ENCODE measurements at places on chromosomes 5 and 9.

GRCh38 chr9:112556497-112557442 is 70.1 kb downstream of the KIAA1958 start:
- no peak for DNase-seq

DNA sequence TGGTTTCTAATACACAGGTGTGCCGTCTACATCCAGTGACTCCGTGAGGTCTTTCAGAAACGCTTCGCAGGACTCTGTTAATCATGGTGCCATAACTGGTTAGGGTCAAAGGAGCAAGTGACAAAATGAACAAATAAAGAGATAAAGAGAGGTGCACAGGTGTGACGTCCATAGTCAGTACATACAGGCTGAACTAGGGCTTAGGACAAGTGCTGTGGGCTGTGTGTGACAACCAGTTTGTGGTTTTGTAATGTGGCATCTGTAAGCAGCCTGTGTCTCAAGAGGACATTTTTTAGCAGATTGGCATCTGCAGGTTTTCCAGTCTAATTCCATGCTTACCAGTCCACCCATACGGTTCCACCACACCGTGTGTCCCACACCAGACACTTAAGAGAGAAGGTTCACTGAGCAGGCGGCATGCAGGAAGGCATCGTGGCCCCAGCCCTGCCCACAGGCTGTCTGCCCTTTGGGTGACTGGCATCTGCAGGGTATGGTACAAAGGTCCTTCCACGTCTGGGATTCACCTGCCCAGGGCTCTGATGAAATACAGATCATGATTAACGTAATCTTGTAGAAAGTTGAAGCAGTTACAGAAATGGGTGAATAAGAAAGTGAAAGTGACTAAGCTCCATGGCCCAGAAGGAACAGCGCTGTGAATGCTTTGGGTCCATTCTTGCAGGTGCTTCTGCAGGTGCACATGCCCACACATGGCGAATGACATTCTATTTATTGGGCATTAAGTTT is 26.9 kb downstream of the SRD5A1 start:
- DNase-seq, result no peak

DNA sequence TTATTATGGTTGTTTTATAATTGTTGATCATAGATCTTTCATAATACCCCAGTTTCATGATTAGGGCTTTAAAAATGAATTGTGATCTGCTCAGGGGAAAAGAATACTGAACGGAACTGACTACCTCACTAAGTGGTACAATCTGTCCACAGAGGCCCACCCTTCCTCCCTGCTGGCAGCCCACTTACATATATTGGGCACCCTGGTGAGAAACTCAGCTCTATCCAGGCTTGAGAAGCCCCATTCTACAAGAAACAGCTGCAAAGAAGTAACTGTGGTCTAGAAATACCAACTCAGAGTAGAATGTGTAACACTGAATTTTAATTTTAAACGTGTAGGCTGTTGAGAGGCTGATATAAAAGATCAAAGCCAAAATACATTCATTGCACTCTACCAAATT is 46.9 kb downstream of the TSSK1B start:
- no peak for DNase-seq

DNA sequence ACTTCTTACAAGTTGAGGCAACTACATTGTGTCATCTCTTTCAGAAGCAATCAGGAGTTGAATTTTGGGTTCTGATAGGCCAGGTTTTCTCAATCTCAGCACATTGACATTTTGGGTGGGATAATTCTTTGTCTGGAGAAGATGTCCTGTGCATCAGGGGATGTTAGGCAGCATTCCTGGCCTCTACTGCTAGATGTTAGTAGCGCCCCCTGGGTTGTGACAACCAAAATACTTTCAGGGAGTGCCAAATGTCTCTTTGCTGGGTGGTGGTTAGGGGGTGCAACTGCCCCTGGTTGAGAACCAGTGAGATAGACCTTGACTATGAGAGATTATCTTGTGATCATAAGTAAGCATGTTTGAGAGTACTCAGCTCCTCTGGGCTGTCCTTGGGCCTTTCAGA is 164.3 kb upstream of the KLF9 start:
- no peak for DNase-seq

DNA sequence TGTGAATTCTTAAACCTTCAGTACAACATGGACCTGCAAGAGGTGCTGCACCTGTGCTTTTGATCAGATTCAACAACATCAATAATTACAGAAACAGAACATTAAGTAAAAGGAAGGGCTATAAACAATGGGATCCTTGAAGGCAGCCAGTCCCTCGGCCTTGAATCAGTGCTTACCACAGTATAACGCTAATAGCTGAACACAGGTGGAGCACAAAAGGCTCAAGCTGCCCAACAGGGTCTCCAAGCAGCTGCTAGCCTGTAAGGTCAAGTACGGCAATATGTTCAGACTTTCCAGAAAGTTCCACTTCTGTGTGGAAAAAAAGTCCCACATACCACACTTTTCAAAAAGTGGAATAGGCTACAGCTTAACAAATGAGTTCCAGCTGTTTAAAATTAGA is 61.9 kb upstream of the ITGA1 start:
- DNase-seq, result no peak

DNA sequence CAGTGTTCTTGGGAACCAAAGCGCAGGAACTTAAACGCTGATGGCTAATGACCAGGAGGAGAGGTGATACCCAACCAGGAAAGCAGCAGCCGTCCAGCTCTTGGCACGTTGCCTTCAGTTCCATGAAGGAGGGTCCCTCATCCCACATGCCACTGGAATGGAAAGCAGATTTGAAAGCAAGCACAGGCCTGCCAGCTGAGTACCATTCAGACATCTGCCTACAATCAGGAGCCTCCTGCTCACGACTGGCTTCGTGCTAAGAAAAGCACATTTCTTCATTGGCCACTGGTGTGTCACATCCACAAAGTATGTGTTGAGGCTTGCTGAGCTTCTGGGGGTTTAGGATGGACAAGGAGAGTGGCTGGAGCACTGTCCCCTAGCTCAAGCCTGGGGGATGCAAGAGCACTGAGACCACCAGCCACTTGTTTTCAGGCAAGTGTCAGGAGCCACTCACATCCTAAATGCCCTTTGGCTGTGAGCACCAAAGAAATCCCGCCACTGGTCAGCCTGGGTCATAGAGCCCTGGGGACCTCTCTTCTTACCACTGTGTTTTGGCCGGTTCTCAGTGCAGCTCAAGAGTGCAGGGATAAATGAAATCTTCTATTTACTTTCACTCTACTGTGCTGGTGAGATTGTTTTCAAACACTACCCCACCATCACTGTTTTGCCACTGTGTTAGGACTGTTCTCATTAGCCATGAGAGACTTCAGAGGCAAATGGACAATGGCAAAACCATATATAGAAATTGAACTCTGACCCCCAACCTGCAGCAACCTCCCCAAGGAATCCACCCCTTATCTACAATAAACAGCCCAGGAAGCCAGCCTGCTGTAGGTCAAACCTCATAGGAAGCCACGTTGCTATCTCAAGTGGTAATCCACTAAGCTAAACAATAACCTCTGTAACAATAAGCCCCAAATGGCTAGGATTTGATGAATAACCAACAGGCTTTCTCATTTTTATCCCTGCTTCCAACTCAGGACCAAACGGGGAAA is 58.3 kb downstream of the MTX3 start:
- DNase-seq, result no peak

GRCh38 chr9:101028346-101029314 is at the start of gene PLPPR1:
PLPPR1 (plus strand) TSS chr9:101028727.
- no peak for DNase-seq

- no peak for DNase-seq
Observed at GRCh38 chr9:114779352-114779845, 26.4 kb downstream of the TNFSF15 start.

- DNase-seq, result peak; percentile 41
Observed at GRCh38 chr9:131500939-131501541, 1.7 kb upstream of the POMT1 start.

- DNase-seq, result no peak
Observed at GRCh38 chr9:137313956-137314560, 12.0 kb upstream of the NRARP start.

DNA sequence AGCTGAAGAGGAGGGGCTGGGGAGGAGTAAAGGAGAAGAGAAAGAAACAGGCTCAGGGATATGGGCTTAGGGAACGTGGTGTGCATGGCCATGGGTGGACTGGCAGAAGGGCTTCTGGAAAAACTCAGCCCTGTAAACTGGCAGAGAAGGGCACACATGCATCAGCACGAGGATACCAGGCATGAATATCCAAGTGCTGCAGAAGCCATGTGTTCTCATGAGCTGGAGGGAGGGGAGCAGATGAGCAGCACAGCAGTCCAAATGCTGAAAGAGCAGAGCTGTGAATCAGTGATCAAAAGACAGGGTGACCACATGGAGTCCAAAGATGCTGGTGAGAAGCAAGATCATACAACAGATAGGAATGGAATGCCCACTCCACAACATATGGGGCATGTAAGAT is 72.3 kb downstream of the SEMA5A start:
- DNase-seq, result no peak

DNA sequence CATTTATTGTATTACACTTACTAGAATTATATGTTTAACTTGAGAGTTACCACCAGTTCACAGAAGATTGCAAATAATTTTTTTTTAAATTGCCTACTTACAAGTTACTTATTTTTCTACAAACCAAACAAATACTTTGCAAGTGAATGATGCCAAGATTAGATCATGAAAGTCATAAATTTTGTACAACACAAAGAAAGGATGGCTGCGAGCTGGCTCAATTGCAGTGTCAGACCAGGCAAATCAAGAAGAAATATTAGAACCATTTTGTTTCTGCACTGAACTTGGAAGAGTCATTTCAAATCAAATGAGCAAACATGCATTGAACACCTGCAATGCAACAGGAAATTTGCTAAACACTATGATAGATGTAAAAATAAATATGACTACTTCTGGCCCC is 97.3 kb downstream of the PLCXD3 start:
- DNase-seq, result no peak

DNA sequence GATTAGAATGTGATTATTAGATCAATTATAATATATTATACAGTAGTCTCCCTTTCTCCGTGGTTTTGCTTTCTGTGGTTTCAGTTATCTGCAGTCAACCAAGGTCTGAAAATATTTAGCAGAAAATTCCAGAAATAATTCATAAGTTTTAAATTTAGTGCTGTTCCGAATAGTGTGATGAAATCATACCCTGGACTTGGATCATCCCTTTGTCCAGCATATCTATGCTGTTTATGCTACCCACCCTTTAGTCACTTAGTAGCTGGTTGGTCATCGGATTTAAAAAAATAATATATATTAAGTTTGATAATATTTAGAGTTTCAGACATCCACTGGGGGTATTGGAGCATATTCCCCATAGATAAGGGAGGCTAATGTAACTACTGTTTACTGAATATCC is 19.6 kb downstream of the RMI1 start:
- no peak for DNase-seq

- DNase-seq, result no peak
Observed at GRCh38 chr9:135240871-135241311, 153.4 kb downstream of the OLFM1 start.

DNA sequence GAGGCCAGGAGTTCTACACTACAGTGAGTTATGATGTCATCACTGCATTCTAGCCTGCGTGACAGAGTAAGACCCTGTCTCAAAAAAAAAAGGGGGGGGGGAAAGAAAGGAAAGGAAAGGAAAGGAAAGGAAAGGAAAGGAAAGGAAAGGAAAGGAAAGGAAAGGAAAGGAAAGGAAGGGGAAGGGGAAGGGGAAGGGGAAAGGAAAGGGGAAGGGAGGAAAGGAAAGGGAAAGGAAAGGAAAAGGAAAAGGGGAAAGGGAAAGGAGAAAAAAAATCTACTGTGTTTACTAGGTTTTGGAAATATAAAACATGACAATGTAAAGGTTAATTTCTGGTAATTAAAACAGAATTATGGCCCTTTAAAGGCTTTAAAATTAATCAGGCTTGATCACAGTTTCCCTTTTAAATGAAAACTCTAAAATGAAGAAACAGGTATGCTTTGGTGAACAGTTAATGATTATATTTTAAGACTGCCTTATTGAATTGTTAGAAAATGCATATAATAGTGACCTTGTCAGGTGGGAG is 131.9 kb upstream of the POU5F2 start:
- no peak for DNase-seq

DNA sequence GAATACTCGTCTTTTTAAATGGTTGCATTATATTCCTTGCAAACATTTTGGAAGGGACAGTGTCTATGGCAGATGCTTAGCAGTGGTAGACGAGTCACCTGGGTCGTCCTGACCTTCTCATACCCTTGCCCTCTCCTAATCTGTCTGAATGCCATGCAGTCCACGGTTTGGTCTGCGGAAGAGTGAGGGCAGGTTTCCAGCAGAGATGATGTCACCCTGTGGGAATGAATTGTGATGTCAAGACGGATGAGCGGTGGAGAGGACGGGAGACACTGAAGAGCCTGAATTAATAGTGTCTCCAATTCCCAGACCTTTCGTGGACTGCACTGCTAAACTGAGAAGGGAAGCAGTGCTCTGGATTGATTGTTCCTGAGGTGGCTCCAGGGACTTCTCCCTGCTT is 329.0 kb upstream of the PANK3 start:
- no peak for DNase-seq

- no peak for DNase-seq
Observed at GRCh38 chr9:117021906-117022305, 334.8 kb downstream of the TRIM32 start.

- no peak for DNase-seq
Observed at GRCh38 chr9:23538461-23539003, 287.5 kb downstream of the ELAVL2 start.

DNA sequence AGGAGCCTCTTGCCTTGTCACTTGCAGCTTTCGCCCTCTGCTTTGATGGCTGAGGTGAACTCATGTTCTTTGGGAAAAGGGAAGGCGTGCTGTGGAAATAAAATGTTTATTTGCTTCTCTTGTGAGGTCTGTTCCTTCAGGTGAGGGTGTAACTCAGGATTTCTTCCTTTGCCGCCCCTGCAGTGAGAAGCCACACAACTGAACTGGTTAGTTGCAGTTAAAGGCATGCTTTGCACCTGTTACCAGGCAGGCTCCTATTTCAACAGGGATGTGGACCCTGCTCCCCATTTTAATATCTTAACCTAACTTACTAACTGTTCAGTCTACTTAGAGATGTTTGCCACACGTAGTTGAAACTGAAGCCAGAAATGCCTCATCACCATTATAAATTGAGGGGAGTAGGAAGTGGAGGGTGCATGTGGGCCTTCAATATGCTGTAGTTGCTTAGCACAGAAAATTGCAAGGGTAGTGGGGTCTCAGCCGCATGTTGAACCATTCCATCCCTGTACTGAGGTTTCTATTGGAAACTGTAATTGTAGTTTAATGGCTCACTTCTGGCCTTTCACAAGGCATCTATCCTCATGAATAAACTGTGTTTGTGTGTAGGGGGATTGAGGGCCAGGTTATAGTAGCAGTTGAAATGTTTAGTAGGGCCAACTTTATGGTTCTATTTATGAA is 7.9 kb downstream of the RACK1 start:
- no peak for DNase-seq

DNA sequence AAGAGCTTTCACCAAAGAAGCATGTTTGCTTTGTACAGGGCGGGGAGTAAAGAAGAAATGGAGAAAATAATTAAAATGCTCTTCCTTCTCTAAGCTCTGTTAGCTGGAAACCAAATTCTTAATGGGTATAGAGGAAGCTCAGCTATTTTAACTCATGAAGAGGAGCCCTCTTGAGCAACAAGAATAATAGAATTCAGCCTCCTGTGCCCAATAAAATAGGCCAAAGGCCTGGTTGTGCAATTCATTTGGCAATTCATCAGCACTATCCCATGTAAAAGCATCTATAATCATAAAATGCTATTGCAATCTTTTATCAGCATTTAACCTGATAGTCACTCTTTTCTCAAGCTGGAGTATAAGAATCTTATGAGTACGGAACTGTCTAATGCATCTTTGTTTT is 133.6 kb upstream of the CDH6 start:
- DNase-seq, result no peak

GRCh38 chr5:93246090-93246855 is 334.7 kb downstream of the NR2F1-AS1 start:
- DNase-seq, result no peak

Measured in stimulated activated CD4-positive, alpha-beta T cell treated with anti-CD3 and anti-CD28 coated beads, Interleukin-4, amount 100 ng/mL, for 1 hour (primary cell).